ENCODE measurements at places on chromosomes 3 and 15.

GRCh38 chr15:78131295-78132061, at the start of gene CIB2:
TSS of gene CIB2 (minus strand) at chr15:78131445. CDS start at chr15:78131215, 230 bp downstream.
- peak; percentile 63 for DNase-seq

DNA sequence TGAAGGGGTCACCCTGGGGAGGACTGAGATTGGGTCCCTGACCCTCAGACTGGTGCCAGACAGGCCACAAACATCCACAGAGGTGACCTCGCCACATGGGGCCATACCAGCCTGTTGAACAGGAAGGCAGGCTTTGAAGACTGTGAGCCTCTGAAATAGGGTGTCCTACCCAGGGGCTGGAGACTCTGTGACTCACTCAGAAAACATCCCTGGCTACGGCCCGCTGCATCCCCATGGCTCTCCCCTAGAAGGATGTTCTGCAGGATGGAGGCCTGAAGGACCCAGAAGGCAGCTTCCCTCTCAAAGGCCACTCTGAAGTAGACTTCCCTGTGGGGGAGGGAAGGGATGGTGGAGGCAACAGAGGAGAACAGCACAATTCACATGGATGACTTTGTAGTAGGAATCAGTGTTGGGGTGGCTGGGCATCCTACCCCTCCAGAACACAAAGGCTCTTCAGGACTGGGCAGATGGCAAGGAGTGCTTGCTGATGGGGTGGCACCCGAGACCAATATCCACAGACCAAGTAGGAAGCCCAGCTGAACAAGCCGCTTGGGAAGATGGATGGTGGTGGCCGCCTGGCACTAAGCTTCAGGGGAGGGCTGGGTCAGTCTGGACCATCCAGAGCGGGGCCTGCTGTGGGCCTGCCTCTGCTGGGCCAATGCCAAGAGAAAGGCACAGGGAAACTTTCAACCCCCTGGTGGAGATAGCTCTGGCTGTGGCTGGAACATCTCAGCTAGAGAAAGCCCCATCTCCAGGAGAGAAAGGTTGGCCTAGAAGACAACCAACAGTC, 37.6 kb upstream of the DUSP7 start:
- DNase-seq = no peak

- DNase-seq = peak; percentile 99
Observed at GRCh38 chr3:114056130-114057010, at the start of the genes CCDC191 and QTRT2. TSS of gene CCDC191 (minus strand) at chr3:114056526. CDS start at chr3:114056466, 60 bp downstream. TSS of gene QTRT2 (plus strand) at chr3:114056737. CDS start at chr3:114065258, 8,521 bp downstream.

DNA sequence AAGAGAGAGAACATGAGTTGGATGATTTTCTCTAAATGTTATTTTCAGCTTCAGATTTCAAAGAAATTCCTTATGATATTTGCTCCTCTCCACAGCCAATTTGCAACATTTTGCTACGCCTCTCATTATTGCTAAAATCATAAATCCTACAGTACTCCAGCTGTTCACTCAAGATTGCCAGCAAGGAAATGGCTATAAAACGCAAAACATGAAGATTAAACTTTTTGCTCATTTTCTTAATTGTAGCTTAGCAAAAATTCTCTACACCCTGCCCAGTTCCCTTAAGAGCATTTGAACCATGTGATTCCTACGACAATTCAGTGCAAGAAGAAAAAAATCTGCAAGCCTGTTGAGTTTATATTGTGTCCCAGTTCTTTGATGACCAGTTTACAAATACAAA, 6.8 kb downstream of the CHRNA3 start:
- no peak for DNase-seq

- DNase-seq = no peak
Observed at GRCh38 chr3:87335931-87336330, 59.5 kb upstream of the POU1F1 start.

DNA sequence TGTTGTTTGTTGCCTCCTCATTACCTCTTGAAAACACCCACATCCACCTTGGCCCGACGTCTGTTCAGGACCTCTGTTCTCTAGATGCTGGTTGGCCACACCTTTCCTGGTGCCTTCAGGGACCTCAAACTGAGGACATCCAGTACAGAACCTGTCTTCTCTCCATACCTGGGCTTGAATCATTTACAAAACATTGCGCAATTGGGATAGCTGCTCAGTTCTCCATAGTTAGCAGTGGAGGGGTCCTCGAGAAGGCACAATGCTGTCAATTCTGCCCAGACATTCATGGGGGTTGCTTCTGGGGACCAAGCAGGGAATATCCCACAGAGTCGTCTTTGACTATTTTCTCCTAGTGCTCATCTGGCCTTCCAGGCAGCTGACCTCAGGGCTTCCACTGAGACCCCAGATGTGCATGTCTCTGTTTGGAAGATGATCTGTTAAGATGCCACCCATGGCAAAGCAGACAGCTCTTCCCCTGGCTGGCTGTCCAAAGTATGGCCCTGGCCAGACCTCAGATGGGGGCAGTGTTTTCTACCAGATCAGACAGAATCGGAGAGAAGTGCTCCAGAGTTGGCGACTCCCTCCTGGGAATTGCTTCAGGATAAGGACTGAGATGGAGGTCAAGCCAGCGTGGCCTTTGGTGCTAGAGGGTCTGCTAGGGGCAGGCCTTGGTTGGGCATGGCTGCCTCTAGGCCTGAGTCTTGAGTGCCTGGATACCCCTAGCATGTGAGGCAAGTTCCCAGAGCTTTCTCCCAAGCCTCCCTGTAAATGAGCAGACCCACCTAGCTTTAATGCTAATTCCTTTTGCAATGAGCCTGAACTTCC, 46.1 kb downstream of the CHCHD6 start:
- DNase-seq = no peak

DNA sequence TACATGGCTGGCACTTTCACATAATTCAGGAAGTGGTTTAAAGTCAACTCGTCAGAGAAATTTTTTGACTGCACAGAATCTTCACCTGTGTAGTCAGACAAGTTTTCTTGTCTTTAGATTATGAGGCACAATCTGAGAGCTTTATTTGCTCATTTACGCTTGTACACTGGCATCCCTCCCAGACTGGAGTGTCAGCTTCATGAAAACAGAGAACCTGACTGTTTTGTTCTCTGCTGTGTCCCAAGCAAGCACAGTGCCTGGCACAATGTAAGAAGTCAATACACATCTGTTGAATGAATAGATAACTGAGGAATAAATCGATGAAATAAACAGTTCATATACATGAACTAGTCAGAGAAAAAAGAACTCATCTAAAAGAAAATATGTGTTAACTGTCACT, 846.1 kb upstream of the CFAP20DC start:
- DNase-seq = no peak

GRCh38 chr3:71583566-71584393, at the start of gene FOXP1:
TSS of gene FOXP1 (minus strand) at chr3:71583728. CDS start at chr3:71198381, 385,347 bp downstream.
- peak; percentile 81 for DNase-seq

DNA sequence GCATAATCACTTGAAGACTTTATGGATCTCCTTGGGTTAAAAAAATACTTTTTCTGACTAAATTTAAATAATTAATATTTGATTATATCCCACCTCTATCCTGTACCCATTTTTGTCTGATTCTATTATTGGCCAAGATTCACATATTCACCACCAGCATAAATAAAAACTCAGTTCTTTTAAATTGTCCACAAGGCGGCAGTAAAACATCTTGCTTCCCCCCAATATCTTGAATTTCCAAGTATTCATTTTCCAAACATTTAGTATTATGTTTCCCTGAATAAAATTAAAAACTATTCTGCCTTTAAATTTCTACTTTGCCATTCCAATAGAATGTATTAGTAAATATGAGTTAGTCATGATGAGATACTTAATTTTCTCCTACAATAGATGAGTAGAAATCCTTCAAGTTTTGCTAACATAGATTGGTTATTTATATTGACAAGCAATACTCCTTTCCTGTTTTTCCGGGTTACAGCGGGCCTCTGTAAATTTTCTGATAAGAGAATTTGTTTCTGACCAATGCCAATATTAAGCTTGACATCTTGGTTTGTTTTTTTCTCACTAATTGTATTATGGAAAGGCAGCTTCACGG, 218.7 kb upstream of the MDFIC2 start:
- peak; percentile 7 for DNase-seq
